ENCODE measurements at places on chromosomes 6 and 20.

DNA sequence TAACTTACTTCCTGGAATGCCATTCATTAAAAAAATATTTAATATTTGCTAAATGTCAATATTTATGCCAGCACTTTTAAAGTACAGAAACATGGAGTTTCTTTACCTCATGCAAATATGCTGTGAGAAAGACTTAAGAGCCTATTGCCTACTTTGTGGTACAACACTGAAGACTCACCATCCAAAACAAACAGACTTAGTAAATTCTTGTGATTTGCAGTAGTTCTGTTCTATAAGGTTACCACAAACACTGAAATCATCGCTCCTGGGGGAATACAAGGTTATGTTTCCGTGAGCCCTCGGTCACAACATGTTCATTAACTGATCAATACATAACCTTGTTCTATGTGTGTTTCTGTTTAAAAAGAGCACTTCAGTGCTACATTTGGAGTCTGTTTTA, 78.3 kb downstream of the ATG5 start:
- no peak for DNase-seq

- DNase-seq: no peak
These were observed 4.5 kb downstream of the CCDC170 start for GRCh38 chr6:151498327-151498726.

DNA sequence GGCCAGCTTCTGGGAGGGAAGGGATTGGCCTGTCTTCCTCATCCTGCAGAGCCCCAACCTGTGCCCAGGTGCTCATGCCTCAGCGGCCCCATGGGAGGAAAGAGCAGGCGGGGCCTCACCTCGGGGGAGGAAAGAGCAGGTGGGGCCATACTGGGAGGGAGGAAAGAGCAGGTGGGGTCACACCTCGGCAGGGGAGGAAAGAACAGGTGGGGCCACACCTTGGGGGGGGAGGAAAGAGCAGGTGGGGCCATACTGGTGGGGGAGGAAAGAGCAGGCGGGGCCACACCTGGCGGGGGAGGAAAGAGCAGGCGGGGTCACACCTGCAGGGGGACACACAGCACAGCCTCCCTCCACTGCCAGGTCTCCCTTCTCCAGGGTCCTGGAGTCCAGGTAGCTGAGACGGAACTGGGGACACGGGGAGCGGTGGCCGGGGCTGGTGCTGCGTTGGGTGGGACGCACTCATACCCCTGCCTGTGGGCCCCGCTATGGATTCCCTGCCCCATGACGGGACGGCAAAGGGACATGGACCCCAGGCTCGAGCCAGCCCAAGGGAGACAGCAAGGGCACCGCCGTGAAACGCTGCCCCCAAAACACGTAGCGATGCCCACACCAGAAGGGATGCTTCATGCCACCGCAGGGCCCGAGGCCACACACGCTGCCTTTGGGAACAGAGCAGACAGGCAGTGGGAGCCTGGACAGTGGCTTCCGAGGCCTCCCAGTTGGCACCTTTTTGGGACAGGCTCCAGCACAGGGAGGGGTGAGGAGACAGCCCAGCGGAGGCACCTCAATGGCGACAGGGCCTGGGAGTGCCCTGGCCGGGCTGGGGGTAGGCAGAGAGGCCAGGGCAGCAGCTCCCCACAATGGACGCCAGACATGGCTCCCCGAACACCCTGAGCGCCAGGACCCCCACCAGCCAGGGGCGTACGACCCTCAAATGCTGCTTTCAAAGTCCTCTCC, 43.3 kb upstream of the CHRNA4 start:
- DNase-seq: no peak

DNA sequence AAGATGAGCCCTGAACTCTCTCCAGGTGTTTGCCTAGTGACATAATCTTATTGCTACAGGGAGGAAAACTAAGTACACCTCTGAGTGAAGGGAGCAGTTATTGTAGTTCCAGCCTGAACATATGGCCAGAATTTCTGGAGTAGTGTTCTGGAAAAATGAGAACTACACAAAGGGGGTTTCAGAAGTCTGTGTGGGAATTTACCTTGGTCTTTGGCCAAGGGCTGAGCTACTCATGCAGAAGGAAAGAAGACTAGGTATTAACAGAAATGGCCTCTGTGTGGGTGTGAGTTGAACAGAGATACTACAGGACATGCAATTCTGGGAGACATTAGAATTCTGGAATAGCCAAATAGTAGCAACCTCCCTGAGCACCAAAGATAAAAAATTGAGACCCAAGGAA, 1009.7 kb upstream of the GJE1 start:
- no peak for DNase-seq

DNA sequence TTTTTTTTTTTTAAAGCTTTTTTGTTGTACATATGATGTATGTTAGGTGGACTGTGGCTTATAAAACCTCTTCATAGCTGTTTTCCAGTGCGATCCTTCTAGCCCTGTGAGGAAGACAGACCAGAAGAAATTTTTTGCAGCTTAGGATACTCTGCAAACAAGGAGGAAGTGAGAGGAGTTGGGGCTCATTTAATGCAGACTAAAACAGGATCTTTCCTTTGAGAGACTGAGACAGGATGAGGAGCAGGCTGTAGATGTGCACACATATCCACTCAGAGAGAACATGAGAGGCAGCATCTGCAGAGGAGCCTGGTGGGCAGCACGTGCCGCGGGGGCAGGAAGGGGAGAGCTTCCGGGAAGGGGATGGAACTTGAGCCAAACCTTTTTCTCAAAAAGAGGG, 45.7 kb downstream of the PPARD start:
- DNase-seq: no peak

DNA sequence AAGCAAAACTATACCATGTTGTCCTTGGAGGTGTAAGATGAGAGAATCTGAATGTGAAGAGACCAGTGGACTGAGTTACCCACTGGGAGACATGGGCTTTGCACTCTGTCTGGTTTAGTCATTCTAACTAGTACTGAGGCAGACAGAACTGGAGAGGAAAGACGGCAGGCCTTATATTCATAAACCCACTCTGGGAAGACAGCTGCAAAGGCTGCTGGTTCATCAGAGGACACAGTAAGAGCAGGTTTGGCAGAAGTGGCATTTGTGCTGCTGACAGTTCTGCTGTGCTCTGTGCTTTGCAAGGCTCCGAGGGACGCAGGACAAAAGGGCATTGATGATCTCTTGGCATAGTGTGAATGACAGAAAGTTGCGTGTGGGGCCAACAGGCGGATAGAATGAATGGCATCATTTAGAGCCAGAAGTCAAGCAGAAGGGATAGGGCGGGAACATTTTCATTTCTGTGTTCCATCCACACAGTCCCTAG, 142.3 kb upstream of the TENT5A start:
- no peak for DNase-seq

- DNase-seq: no peak
These were observed 31.7 kb upstream of the UBR2 start for GRCh38 chr6:42532038-42532669.

DNA sequence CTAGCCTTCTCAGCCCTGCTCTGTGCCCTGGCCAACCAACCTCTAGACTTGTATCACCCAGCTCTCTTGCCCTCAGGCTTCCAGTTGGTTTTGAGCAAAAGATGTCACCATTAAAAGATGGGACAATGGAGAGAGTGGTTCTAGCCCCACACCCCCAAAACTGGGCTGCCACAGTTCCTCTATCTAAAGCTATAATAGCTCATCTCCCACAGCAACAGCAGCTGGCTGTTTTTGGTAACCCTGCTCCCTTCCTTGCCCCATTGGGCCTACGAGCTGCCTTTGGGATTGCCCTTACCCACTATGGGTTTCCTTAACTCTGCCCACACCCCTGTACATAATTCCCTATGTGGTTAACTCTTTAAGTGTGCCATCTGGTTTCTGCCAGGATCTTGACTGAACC, 7.6 kb upstream of the SRSF3 start:
- no peak for DNase-seq

DNA sequence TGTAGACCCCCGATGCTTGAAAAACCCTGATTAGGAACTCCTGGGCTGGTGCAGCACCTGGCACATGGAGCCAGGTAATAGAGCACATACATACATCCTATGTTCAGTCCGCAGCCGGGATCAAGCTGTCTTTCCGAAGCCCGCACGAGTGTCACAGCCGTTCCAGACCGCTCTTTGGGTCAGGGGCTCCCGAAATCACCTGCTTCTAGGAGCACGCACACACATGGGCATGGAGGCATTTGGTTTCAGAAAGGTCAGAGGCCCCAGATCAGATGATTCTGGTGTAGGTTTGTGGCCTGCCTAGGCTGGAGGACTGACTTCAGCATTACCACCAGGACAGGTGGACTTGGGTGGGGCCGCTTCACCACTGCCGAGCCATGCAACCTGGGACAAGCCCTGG, 42.1 kb upstream of the STX16 start:
- no peak for DNase-seq

- DNase-seq: no peak
These were observed 32.8 kb downstream of the TSPYL4 start for GRCh38 chr6:116221067-116221466.

Measured in stimulated activated CD8-positive, alpha-beta memory T cell treated with anti-CD3 and anti-CD28 coated beads, Interleukin-12 subunit alpha, Interleukin-12 subunit beta, amount 100 ng/mL, for 1 hour (primary cell).